ENCODE measurements at places on chromosomes 7 and 10. TPM values are rescaled to one million over a fixed set of nuclear protein-coding genes. Genes with fewer than 3 reads are reported as not detected.

The SSMEM1 gene
- not detected for total RNA-seq

The PAPOLB gene
- 0.14 TPM for total RNA-seq

The HOXA5 gene
- 19.1 TPM for total RNA-seq

The FAM25G gene
- total RNA-seq: 3.2 TPM

The CYP2C19 gene
- not detected for total RNA-seq

The CALD1 gene
- total RNA-seq: 255 TPM

The GHRHR gene
- total RNA-seq: not detected

The HOXA7 gene
- total RNA-seq: 28.8 TPM

GRCh38 chr10:124515244-124515970 is 53.8 kb downstream of the LHPP start:
- no peak for DNase-seq

GRCh38 chr10:121311812-121312443 is 286.3 kb downstream of the FGFR2 start:
- DNase-seq: no peak

DNA sequence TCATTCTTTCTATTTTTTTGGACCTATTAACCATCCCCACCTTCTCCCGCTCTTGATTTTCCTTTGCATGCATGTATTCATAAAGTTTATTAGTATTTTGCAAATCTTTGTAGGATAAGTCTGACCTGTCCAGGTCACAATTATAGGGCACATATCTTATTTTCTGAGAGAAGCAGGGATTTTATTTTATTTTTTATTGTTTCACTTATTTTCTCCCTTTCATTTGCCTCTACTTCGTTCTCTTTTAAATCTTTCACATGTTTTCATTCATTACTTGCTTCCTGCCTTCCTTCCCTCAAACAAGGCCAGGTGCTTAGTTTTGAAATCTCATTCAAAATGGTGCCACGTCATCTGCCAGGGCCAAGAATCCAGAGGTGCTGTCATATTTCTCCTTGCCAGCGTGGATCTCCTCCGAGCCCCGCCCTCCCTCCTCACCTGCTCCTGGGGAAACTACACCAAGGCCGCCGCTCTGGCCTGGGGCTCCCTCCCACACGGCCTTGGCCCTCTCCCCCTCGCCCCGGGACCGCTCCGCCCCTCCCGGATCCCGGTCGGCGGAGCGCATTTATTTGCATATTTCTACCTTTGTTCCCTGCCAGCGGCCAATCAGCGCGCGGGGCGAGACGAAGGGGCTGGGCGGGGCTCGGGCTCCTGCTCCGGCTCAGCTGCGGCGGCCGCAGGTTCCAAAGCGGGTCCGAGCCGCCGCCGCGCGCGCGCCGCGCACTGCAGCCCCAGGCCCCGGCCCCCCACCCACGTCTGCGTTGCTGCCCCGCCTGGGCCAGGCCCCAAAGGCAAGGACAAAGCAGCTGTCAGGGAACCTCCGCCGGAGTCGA is at the start of gene TSPAN13:
Gene TSPAN13 (plus strand): TSS at position 654 of the 830 bp plus-strand sequence. CDS start 213 bp downstream, outside the sequence.
- peak; percentile 54 for DNase-seq

GRCh38 chr7:82723411-82723810 is 279.8 kb upstream of the CACNA2D1 start:
- no peak for DNase-seq

- DNase-seq: no peak
Observed at GRCh38 chr10:61832866-61833481, 68.5 kb upstream of the ARID5B start.

DNA sequence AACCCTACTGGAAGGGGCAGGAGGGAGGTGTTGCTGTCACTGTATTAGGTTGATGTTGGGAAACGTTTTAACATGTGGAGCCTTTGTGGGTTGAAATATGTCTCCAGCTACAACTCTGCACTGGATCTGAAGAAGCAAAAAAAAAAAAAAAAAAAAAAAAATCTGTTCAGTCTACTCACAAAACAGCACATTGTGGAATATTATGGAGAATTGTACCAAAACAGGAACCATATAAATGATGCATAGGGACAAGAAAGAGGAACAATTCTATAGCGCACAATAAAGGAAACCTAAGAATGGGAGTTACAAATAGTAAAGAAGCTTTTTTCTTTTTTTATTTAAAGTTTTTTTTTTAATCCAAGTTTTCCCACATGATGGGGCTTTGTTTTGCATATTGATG is 63.8 kb downstream of the CCSER2 start:
- DNase-seq: no peak

DNA sequence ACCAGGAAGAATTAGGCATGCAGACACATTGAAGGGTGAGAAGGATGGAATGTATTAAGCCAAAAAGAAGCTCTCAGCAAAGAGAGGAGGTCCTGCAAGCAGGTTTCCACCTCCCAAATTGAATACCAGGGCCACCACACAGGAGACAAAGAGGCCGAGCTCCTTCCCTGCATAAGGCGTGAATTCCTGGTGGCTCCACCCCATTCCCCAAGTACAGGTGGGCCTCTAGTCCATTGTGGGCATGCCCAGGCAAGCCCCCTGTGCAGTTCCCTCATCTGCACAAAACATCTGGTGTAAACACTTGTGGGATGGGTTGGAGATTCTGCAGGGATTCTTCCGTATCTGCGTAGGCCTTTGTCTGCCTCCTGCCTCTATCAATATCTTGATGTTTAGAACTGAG is 817.5 kb downstream of the NRG3 start:
- no peak for DNase-seq

DNA sequence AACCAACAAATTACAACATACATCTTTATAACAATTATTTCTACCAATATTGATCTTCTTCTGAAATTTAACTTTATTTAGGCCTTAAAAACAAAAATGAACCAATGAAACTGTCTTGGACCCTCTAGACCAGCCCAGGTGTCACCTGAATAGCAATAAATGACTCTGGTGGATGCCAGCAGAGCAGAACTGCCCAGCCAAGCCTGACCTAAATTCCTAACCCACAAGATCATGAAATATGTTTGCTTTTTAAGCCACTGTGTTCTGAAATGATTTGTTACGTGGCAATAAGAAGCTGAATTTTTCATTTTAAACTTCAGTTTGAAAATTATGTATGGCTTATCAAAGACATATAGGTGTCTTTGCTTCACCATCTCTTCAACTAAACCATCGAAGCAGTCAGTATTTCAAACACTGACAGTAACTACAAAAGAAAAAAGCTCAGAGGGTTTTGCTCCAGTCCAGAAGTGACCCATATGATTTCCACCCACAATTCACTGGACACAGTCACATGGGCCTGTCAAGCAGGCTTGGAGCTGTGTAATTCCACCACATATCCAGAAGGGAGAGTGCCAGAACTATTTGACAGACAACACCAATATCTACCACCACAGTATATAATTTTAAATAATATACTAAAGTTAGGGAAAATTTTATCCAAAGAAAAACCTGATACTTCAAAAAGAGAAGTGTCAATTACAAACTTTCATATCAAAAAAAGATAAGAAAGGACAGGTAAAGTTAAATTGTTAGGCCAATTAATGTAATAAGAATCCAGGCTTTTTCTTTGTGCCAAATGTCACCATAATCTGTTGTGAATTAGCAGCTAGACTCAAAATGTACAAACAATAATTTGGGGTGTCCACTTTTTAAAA is 94.5 kb downstream of the KMT2C start:
- no peak for DNase-seq

- DNase-seq: no peak
Observed at GRCh38 chr10:62618576-62619412, 185.7 kb upstream of the ADO start.

- DNase-seq: peak; percentile 25
Observed at GRCh38 chr10:95864906-95865813, 42.6 kb upstream of the CC2D2B start.

- no peak for DNase-seq
Observed at GRCh38 chr7:30852744-30853288, 58.8 kb upstream of the AQP1 start.

DNA sequence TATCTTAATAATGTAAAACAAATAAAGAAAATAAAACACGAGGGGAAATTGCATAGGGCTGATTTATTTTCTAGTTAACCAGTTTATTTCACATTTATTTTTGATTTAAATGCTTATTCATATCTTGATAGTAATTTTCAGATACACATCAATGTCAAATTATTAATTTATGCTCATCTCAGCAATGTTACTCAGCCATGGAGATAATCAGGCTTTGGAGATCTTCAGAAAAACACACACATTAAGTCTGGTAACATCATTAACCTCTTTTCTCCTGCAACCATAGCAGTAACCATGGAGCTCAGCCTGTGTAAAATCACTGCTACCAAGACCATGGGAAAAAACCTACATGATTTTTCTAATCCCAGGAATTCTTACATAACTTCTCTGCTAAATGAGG is 31.9 kb upstream of the TBX20 start:
- DNase-seq: no peak

All from kidney epithelial cell (primary cell).